ENCODE measurements at places on chromosomes 1 and 21.

GRCh38 chr1:61680500-61680899, 44.4 kb downstream of the TM2D1 start:
- H3K27me3 ChIP-seq: no peaks in the 10 kb centered on the region
- H3K4me1 ChIP-seq: no peaks in the 10 kb centered on the region
- no peak overlapping the region for H3K27ac ChIP-seq

GRCh38 chr1:67077593-67077992, 23.6 kb upstream of the SLC35D1 start:
- no peak overlapping the region for H3K27ac ChIP-seq
- no peaks in the 10 kb centered on the region for H3K4me1 ChIP-seq
- no peak for DNase-seq
- no peak overlapping the region for H3K4me3 ChIP-seq
- H3K27me3 ChIP-seq: no peaks in the 10 kb centered on the region

DNA sequence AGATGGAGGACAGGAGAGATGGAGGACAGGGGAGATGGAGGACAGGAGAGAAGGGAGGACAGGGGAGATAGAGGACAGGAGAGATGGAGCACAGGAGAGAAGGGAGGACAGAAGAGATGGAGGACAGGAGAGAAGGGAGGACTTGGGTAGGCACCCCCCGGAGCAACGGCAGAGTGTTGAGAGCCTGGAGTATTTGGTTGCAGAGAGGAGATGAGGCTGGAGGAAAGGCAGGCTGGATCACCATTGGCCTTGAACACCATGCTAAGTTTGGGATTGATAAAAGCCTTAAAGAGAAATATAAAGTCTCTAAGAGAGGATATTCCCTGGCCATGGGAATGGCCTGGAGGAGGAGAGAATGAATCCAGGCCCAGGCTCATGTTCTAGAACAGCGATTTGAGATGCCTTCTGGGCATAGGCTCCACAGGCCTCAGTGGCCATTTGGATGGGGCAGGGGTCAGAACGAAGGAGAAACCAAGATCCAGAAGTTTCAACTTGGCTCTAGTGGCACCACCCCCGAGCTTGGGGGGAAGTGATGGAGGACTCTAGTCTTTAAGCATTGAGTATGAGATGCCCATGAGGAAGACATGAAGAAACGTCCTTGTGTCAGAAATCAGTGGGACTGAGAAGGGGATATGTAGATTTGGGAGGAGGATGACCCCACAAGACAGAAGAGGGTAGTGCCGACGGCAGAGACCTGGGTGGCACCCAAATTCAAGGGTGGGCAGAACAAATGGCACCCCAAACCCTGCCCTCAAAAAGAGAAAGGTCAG, 47.9 kb upstream of the EDN2 start:
- DNase-seq: no peak
- no peaks in the 10 kb centered on the region for H3K27me3 ChIP-seq
- H3K4me1 ChIP-seq: no peaks in the 10 kb centered on the region
- H3K36me3 ChIP-seq: peaks cover 66% of the 10 kb centered on the region
- no peak overlapping the region for H3K27ac ChIP-seq
- no peak overlapping the region for H3K4me3 ChIP-seq

GRCh38 chr1:29387210-29387609, 150.9 kb downstream of the PTPRU start:
- DNase-seq: no peak
- no peaks in the 10 kb centered on the region for H3K36me3 ChIP-seq

DNA sequence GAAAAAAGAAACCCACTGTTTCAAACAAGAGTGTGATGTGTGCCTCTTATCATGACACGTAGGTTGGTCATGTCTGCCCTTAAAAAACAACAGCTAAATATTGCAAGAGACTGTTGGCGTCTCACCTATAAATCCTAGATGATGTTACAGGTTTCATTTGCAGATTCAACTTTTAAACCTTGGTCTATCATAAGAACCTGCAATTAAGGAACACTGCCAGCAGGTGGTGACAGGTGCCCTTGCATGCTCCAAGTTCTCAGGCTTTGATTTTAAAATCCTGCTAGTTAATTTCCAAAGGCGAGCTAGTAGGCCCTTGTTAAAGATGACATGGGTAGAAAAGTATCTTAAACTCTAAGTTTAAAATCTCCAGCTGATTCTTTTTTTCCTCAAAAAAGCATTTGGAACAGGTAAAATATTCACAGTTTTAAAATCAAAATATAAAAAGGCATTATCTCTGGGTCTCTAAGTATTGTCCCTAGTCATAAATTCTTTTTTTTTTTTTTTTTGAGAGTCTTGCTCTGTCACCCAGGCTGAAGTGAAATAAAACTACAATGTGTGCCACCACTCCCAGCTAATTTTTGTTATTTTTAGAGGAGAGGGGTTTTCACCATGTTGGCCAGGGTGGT, 39.1 kb downstream of the CLSTN1 start:
- peak; percentile 70 for DNase-seq
- peaks cover 8% of the 10 kb centered on the region for H3K36me3 ChIP-seq
- H3K27me3 ChIP-seq: no peaks in the 10 kb centered on the region
- no peak overlapping the region for H3K4me3 ChIP-seq
- H3K4me1 ChIP-seq: peaks cover 28% of the 10 kb centered on the region

- H3K27ac ChIP-seq: no peak overlapping the region
- H3K27me3 ChIP-seq: no peaks in the 10 kb centered on the region
- H3K4me1 ChIP-seq: no peaks in the 10 kb centered on the region
- DNase-seq: peak; percentile 84
These were observed 28.4 kb upstream of the C1orf159 start for GRCh38 chr1:1144122-1144842.

DNA sequence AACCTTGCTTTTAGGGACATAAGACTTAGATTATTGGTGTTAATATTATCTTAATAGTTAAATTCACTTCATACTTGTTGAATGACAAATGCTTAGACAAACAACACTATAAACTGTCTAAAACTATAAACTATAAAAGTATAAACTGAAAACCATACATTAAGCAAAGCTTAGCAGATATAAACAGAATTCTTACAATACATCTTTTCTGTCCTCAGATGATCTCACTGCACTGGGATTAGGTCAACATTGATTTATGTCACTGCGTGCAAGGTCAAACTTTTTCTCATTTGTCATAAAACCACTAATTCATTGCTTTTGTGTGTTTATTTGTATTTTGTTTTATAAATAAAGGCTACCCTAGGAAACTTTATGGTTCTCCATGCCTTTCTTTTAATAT, 1491.8 kb downstream of the NCAM2 start:
- no peaks in the 10 kb centered on the region for H3K4me1 ChIP-seq
- H3K4me3 ChIP-seq: no peak overlapping the region
- H3K27me3 ChIP-seq: no peaks in the 10 kb centered on the region
- H3K27ac ChIP-seq: no peak overlapping the region
- no peaks in the 10 kb centered on the region for H3K36me3 ChIP-seq

DNA sequence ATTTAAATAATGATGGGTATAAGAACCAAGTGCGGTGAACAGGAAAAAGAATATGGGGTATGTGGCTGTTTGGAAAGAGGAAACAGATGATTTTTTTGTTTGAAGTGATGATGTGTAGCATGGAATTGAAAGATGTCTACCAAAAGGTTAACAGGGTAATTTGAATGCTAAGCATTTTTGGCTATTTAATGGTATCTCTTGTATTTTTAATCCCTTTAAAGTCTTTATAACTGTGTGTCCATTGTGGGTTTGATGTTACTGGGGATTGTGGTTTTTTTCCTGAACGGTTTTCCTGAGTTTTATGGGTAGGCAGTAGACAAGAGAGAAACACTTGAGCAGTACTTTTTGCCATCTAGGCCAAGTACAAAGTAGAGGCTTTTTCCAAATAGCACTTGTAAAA, 63.2 kb downstream of the PRDM2 start:
- no peak for DNase-seq
- no peaks in the 10 kb centered on the region for H3K4me1 ChIP-seq
- no peak overlapping the region for H3K4me3 ChIP-seq

- no peaks in the 10 kb centered on the region for H3K36me3 ChIP-seq
- no peaks in the 10 kb centered on the region for H3K4me1 ChIP-seq
- DNase-seq: no peak
These were observed 306.4 kb downstream of the DUSP10 start for GRCh38 chr1:221435504-221435904.

- peak overlapping the region; percentile 10 for H3K27ac ChIP-seq
- DNase-seq: no peak
- peak overlapping the region; percentile 28 for H3K4me3 ChIP-seq
- peaks cover 42% of the 10 kb centered on the region for H3K4me1 ChIP-seq
These were observed 339 bp upstream of the RNPC3 start for GRCh38 chr1:103525114-103525606.

DNA sequence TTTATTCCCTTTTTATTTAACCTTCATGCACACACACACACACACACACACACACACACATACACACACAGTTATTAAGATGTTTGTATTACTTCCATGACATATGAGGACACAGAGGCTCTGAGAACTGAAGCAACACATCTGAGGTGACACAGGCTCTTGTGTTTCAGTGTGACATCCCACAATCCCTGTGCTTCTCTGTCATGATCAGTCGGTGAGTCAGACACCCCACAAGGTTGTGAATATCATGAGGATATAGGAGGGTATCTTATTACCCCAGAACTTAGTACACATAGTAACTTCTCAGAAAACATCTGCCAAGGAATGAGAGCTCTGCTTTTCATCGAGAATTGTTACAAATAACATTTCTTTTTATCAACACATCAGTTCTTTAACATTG, 459.3 kb downstream of the PLPP3 start:
- H3K27ac ChIP-seq: no peak overlapping the region
- H3K4me3 ChIP-seq: no peak overlapping the region
- no peaks in the 10 kb centered on the region for H3K4me1 ChIP-seq
- DNase-seq: no peak

GRCh38 chr1:50853325-50853724, 106.7 kb downstream of the FAF1 start:
- no peaks in the 10 kb centered on the region for H3K27me3 ChIP-seq
- H3K4me1 ChIP-seq: no peaks in the 10 kb centered on the region
- no peak overlapping the region for H3K4me3 ChIP-seq
- no peak overlapping the region for H3K27ac ChIP-seq
- no peak for DNase-seq

DNA sequence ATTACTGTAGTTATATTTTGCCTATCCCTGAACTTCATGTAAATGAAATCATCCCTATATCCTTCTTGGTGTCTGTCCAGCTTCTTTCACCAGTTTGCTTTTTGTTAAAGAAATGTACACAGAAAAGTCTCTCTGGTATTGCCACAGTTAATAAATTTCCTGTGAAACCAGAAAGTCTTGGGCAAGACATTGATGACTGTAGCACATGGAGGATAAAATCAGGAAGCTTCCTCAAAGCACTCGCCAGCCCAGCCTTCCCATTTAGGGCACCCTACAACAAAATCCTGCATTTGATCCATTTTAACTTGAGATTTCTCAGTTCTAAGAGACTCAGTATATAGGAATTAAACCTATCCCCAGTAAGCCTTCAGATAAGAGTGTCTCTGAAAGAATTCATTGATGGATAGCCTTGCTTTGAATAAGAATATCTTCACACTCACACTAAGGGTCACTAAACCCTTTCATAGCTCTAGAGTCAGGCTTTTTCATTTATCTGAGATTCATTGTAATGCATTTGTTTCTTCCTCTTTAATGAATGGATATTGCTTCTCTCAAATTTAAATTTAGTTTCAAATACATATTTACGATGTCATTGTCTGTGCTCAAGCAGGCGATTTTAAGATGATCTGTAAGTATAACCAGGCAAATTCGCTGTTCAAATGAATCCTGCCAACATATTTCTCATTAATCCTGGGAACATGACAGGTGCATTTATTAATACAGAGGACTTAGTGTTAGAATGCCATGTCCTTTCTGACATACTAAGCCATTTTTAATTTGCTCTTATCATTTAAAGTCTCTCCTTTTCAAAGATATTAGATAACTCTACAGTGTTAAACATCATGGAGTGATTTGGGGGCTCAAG, 153.1 kb downstream of the GRIK1 start:
- no peak overlapping the region for H3K4me3 ChIP-seq
- no peak overlapping the region for H3K27ac ChIP-seq
- no peaks in the 10 kb centered on the region for H3K27me3 ChIP-seq
- DNase-seq: no peak
- no peaks in the 10 kb centered on the region for H3K36me3 ChIP-seq

DNA sequence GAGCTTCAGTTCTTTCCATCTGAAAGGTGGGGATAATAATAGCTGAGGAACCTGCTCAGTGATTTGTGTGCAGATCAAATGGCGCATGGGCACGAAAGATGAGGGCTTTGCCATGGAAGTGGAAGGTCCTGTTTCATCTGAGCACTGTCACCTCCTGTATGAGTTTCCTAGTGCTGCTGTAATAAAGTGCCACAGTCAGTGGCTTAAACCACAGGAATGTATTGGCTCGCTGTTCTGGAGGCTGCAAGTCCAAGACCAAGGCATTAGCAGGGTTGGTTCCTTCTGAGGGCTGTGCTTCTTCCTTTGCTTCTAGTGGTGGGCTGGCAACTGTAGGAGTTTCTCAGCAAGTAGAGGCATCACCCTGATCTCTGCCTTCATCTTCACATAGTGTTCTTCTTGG, 51.1 kb upstream of the RBM15 start:
- H3K4me3 ChIP-seq: no peak overlapping the region
- no peak overlapping the region for H3K27ac ChIP-seq
- DNase-seq: no peak
- no peaks in the 10 kb centered on the region for H3K4me1 ChIP-seq
- H3K27me3 ChIP-seq: peaks cover 25% of the 10 kb centered on the region
- H3K36me3 ChIP-seq: no peaks in the 10 kb centered on the region

DNA sequence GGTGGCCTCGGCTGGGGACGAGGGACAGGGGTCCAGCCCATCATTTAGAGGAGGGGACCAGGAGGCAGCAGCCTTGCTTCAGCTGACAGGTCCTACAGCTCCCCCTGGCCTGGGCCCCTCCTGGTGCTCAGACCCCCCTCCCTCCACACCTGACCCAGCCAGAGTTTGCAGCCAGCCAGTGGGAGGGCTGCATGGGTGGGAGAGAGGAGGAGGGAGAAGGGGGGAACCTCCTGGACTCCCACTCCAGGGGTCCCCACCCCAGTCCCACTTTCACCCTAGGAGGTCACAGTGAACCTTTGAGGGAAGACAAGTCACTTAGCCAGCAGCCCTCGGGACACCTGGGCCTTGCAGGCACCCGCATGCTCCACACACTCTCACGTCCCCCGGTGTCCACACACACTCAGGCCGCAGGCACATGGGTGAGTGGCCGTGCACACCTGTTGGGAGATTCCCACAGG, 108.9 kb upstream of the ZBTB40 start:
- peaks cover 4% of the 10 kb centered on the region for H3K27me3 ChIP-seq
- H3K4me1 ChIP-seq: no peaks in the 10 kb centered on the region
- H3K4me3 ChIP-seq: no peak overlapping the region
- DNase-seq: no peak
- no peak overlapping the region for H3K27ac ChIP-seq

DNA sequence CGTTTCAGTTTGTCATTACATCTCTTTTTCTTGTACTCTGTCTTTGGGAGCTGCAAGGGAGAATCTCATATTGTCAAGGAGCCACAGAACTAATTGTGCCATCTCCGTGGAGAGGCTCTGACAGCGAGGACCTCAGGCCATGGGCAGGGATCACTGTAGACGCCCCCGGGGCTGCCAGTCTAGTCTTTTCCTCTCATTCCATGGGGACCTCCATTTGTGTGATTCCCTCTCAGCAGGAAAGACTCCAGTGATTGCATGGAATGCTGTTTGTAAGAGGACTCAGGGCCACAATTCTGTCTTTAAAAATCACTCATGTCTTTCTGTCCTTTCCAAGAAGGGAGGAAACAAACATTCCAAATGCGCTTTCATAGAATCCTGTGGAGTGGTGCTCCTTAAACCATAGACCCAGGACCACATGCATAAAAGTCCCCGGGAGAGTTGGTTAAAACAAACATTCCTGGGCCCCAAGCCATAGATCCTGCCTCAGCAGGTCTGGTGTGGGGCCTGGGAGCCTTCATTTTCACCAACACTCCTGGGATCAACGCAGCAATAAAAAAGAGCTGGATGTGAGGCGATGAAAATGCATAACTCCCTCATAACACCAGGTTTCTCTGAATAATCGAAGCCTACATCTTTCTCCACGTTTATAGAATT, 104.5 kb downstream of the ZP4 start:
- H3K27me3 ChIP-seq: no peaks in the 10 kb centered on the region
- H3K27ac ChIP-seq: no peak overlapping the region
- no peak overlapping the region for H3K4me3 ChIP-seq
- H3K4me1 ChIP-seq: no peaks in the 10 kb centered on the region
- no peaks in the 10 kb centered on the region for H3K36me3 ChIP-seq

Measured in DND-41 (cell line).